ENCODE measurements at places on chromosomes 6 and 20.

- no peak overlapping the region for H3K4me3 ChIP-seq
- H3K36me3 ChIP-seq, result no peaks in the 10 kb centered on the region
- H3K27me3 ChIP-seq, result no peaks in the 10 kb centered on the region
- no peak overlapping the region for H3K27ac ChIP-seq
Measured at GRCh38 chr6:1296542-1296941, 15.4 kb upstream of the FOXQ1 start.

GRCh38 chr6:154605882-154606370, 95.4 kb upstream of the CNKSR3 start:
- H3K4me3 ChIP-seq, result no peak overlapping the region
- H3K27me3 ChIP-seq, result no peaks in the 10 kb centered on the region
- no peaks in the 10 kb centered on the region for H3K36me3 ChIP-seq
- DNase-seq, result no peak
- no peak overlapping the region for H3K27ac ChIP-seq

- DNase-seq, result peak; percentile 17
- no peaks in the 10 kb centered on the region for H3K4me1 ChIP-seq
- no peak within 1 kb of the TSS for H3K27ac ChIP-seq
- no peak within 1 kb of the TSS for H3K4me3 ChIP-seq
- no peaks in the 10 kb centered on the region for H3K36me3 ChIP-seq
Measured at GRCh38 chr6:32666420-32667300, at the start of gene HLA-DQB1. Gene HLA-DQB1, minus strand, starts transcription at chr6:32666657. Its CDS starts 50 bp downstream, at chr6:32666607.

GRCh38 chr20:12982098-12982497, 26.7 kb upstream of the SPTLC3 start:
- no peaks in the 10 kb centered on the region for H3K4me1 ChIP-seq
- no peak for DNase-seq
- no peaks in the 10 kb centered on the region for H3K36me3 ChIP-seq

DNA sequence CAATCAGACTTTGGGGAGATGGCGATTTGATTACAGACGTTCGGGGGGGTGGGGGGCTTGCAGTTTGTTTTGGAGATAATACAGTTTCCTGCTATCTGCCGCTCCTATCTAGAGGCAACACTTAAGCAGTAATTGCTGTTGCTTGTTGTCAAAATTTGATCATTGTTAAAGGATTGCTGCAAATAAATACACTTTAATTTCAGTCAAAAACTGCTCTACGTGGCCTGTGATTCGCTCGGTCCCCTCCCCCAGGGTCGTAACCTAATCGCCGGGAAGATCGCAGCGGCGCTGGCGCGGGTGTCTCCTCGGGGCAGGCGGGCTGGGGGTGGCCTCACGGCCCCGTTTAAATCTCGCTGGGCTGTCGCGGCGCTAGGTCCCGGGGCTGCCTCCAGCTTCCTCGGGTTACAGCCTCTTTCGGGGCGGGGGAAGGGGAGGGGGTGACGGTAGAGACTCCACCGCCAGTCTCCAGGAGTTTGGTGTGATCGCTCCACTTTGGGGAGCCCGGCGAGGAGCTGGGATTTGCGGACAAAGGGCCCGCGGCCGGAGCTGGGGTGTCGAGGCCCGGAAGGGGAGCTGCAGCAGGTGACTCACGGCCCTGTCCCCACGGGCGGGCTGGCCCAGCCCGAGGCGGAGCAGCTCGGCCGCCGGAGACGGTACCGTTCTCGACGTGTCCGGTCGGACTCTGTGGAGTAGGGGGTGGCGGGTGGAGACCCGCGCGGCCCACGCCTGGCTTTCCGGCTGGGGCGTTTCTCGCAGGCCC, 4.2 kb downstream of the FOXC1 start:
- DNase-seq, result no peak
- peak overlapping the region; percentile 32 for H3K27ac ChIP-seq
- H3K4me1 ChIP-seq, result peaks cover 27% of the 10 kb centered on the region
- H3K4me3 ChIP-seq, result peak overlapping the region; percentile 84
- no peaks in the 10 kb centered on the region for H3K36me3 ChIP-seq

GRCh38 chr6:75418233-75418632, 75.4 kb downstream of the FILIP1 start:
- DNase-seq, result no peak
- no peaks in the 10 kb centered on the region for H3K27me3 ChIP-seq
- no peak overlapping the region for H3K4me3 ChIP-seq
- peaks cover 4% of the 10 kb centered on the region for H3K4me1 ChIP-seq

DNA sequence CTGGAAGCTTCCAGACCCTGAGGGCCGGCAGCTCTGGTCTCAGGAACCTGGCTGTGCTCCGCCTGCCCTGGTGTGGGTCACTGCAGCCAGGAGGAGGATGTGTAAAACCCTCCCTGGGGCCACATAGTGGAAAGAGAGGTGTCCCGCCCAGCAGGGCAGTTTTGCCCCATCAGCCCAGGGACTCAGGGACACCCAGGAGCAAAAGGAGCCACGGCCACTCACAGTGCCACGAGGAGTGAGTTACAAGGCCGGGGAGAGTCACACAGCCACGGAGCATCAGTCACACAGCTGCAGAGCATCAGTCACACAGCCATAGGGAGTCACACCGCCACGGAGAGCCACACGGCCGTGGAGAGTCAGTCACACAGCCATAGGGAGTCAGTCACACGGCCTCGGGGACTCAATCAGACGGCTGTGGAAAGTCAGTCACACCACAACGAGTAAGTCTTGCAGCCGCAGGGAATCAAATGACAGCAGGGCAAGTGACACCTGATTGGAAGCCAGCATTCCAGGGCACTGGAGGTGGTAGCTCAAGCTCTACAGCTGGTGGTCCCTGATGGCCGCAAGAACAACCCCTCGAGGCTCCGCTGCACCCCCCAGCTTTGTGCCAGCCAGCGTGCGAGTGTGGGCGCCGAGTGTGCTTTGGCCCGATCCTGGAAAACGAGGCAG, 60.9 kb downstream of the DLL1 start:
- H3K27ac ChIP-seq, result no peak overlapping the region
- H3K27me3 ChIP-seq, result peaks cover 4% of the 10 kb centered on the region
- no peak overlapping the region for H3K4me3 ChIP-seq
- no peaks in the 10 kb centered on the region for H3K36me3 ChIP-seq
- H3K4me1 ChIP-seq, result peaks cover 22% of the 10 kb centered on the region

GRCh38 chr6:147063469-147064031, 140.7 kb upstream of the STXBP5 start:
- peaks cover 5% of the 10 kb centered on the region for H3K4me1 ChIP-seq
- peak overlapping the region; percentile 55 for H3K27ac ChIP-seq
- H3K4me3 ChIP-seq, result peak overlapping the region; percentile 13
- H3K36me3 ChIP-seq, result no peaks in the 10 kb centered on the region

- DNase-seq, result peak; percentile 24
- H3K27me3 ChIP-seq, result peaks cover 31% of the 10 kb centered on the region
- H3K4me3 ChIP-seq, result no peak overlapping the region
- H3K4me1 ChIP-seq, result peaks cover 5% of the 10 kb centered on the region
- H3K36me3 ChIP-seq, result peaks cover 12% of the 10 kb centered on the region
Measured at GRCh38 chr20:46739431-46740213, 30.2 kb downstream of the SLC2A10 start.
